Stomach (tissue), 19 donors: ENCODE measurements at places on chromosomes 12 and 14.

DNA sequence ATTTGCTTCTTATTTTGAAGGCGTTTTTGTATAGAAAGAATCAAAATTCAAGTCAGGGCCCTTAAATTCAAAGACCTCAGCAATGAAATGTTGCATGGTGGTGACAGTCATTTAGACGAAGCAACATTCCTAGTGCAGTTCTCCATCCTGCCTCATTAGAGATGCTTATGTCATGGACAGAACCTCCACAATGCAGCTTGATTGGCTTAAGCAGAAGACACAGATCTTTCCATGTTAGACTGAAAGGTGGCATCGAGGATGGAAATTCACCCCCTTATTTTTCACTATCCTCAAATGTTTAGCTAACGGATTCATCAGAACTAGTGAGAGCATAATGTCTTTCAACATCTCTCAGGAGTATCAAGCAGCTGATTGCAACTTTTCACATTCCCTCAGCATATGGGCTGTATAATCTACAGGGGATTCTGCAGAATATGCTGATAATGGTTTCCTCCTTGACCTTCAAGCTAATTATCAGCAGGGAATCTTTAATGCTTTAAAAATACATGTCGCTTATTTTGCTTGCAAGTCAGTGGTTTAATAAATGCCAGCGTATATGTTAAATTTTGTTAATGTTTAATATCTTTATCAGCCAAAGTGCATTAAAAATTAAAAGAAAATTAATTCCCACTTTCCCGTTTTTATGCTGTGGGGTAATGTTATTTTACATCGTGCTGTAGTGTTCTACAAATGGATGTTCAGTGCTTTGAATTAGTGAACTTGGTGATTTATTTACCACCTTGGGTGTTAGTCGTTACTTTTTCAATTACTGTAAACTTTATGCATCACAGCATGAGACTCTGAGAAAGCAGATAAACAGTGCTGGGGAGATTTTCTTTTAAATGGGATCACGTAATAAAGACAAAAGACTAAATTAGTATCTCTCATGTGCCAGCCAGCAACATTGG lies 12.8 kb upstream of the NRDE2 start:
- no peak for DNase-seq

DNA sequence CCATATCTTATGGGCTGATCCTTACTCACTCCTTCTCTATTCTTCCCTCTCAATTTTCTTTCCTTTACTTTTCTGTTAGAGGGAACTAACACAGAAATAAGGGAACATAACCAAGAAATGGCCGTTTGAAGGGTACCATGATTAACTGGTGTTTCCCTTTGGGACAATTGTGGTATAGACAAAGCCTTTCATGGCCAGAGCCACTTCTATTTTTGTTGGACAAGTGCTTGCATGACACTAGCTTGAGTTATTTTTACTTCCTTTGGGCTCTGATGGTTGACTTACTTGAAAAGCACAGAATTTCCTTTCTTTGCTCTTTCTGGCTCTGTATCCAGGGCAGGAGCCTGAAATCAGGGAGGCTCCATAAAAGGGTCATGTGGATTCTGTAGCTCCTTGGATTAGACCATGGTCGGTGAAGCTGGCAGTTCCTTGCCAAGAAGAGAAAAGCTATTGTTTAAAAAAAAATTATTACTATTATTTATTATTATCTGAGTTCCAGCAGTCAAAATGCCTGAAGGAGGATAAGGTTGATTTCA lies 130.6 kb downstream of the KTN1 start:
- no peak for DNase-seq

DNA sequence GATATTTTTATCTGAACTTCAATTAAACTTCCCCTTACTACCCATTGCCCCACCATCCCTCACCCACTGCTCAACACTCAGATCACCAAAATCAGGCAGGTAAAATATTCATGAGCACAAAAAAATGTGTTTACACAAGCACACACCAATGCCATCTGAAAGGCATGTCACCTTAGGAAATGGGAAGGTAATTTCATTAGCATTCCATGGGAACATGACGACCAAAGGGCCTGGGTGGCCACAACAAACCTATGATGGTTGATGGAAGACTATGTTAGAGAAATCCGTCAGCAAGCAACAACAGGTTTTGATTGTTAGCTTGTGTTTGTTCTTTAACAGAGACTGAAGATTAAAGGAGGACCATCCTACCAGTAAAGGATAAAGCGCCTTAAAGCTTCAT lies 97.6 kb downstream of the BCAT1 start:
- no peak for DNase-seq

- no peak for DNase-seq
Observed at GRCh38 chr12:76060111-76060510, 24.4 kb downstream of the NAP1L1 start.

GRCh38 chr12:87612996-87613395 lies 416.2 kb downstream of the C12orf50 start:
- no peak for DNase-seq

GRCh38 chr12:131592972-131593371 lies 117.9 kb upstream of the SFSWAP start:
- DNase-seq = no peak
